Tibial artery (tissue), 4 donors: ENCODE measurements at places on chromosomes 2 and 18.

DNA sequence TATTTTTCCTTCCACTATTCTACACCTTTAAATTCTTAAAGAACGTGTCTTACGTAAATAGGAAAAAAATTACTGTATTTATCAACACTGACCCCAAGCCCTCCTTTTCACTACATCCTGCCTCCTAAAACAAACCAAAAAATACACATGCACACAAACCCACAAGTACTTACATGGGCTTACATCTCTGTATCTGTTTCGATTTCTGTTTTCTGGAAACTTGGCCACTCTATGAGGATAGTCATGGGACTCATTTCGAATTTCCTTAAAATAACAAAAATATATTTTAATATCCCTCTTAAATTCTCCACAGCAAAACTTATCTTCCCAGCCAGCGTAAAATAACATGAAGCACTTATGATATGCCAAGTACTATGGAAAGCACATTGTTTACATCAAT, 25.0 kb downstream of the PTPN2 start:
- DNase-seq: no peak

DNA sequence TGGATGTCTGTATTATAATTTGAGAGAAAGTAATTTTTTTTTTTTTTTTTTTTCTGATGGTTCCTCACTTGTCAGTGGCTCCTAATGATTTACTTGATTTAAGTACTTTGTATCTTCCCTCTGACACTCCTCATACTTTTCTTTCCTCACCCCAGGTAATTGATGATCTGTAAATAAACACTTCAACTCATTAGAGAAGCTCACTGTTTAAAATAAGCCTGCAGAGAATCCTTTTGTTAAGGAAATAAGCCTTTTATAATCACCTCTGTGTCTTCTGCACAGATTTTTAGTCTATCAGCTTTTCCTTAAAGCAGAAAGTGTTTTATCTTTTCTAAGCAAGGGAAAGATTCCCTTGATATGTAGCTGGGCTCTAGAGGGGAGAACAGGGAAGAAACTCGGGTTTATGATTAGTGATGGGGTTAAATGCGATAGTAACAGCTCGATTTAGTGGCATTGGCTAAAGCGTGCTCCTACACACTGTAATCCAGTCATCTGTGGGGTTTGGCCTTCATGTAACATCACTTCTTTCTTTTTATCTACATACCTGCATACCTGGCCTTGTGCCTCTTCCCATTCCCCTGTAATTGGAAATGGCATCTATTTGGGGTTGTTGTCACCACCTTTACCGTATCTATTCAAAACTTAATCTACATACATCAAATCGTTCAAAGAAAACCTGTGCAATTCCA, 60.1 kb upstream of the LRRTM1 start:
- DNase-seq: no peak

DNA sequence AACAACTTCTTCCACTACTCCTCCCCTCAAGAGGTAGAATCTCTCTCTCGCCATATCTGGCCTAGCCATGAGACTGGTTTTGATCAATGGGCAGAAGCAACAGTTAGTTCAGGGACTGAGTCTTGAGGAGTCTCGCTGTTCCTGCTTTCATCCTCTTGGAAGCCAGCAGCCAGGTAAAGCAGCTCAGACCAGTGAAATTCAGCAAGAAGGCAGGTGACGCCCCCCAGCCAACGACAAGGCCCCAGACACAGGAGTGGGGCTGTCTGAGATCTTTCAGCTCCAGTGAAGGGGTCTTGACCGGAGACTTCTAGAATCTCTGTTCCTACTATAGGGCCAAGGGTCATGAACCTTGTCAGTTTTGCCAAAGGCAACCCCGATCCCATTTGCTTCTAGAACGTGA, 39.7 kb upstream of the ACAA2 start:
- DNase-seq: no peak

- DNase-seq: no peak
Observed at GRCh38 chr2:200845669-200846325, 18.7 kb downstream of the CLK1 start.

DNA sequence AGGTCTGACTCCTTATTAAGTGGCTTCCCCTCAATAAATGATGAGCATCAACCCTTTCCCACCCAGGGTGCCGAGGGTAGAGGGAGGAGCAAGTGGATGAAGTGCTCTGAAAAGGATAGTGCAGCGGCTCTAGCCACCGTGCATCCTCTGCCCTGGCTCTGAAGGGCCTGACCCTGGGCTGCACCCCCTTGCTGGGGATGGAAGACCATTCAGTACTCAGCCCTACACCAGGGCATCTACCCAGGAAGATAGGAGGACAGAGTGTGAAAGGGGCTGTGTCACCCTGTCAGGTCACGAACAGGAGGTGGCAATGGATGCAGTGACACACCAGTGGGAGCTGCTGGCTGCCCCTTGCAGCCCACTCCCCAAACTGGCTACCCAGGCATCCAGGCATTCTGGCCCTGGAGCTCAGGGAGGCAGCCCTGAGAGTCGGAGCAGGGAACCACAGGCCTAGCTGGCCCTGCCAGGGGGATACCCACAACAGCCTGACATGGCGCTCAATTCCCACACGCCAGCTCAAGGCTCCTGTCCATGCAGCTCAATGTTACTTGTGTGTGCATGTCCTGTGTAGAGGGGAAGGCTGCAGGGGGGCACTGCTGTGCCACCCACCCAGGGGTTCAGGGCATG, 7.6 kb downstream of the ACTR1B start:
- DNase-seq: no peak

DNA sequence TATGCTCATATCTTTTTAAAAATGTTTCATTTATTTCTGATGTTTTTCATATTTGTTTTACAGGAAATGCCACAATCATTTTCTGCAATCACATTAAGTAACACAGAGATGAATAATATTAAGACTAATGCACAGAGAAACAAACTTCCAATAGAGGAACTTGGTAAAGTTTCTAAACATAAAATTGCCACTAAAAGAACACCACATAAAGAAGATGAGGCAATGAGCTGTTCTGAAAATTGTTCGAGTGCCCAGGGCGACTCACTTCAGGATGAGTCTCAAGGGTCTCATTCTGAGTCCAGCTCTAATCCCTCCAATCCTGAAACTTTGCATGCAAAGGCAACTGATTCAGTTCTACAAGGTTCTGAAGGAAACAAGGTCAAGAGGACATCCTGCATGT, 70.4 kb downstream of the APLF start:
- no peak for DNase-seq
